Stimulated activated CD8-positive, alpha-beta memory T cell treated with anti-CD3 and anti-CD28 coated beads, Interleukin-7, amount 100 ng/mL, for 4 hours (primary cell): ENCODE measurements at places on chromosomes 6 and 20.

GRCh38 chr6:3389390-3390167 lies 67.3 kb downstream of the SLC22A23 start:
- no peak for DNase-seq

- DNase-seq: no peak
These were observed 51.2 kb upstream of the LYRM2 start for GRCh38 chr6:89689732-89690131.

- DNase-seq: no peak
These were observed 922.8 kb upstream of the MAP3K7 start for GRCh38 chr6:91509711-91510110.

GRCh38 chr20:7392542-7393206 lies 547.6 kb downstream of the HAO1 start:
- no peak for DNase-seq

- DNase-seq: no peak
These were observed 83.0 kb downstream of the BANF2 start for GRCh38 chr20:17782768-17783167.

DNA sequence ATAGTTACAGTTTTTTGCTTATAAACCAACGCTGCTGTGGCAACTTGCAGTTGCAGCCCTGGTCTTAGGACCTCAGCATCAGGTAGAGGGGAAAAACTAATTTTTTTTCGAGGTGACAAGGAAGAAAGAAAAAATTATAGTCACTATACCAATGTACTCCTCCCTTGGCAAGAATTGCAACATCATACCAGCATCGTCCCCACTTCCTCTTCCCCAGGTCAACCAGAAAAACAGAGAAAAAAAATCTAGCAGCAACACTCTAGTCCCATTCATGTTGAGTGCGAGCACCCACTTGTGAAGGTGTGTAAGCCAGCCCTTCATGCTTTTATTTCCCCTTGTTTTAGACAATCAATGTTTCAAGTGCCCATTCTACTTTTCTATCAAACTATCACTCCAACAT lies 13.1 kb upstream of the DCBLD1 start:
- no peak for DNase-seq

- DNase-seq: no peak
These were observed 579.0 kb downstream of the EPHA7 start for GRCh38 chr6:92840246-92840930.

- no peak for DNase-seq
These were observed 7.2 kb downstream of the LPIN3 start for GRCh38 chr20:41347523-41348429.

- DNase-seq: no peak
These were observed 1.5 kb upstream of the SLA2 start for GRCh38 chr20:36647196-36648121.

- DNase-seq: no peak
These were observed 736.9 kb upstream of the MARCKS start for GRCh38 chr6:113120224-113120581.

DNA sequence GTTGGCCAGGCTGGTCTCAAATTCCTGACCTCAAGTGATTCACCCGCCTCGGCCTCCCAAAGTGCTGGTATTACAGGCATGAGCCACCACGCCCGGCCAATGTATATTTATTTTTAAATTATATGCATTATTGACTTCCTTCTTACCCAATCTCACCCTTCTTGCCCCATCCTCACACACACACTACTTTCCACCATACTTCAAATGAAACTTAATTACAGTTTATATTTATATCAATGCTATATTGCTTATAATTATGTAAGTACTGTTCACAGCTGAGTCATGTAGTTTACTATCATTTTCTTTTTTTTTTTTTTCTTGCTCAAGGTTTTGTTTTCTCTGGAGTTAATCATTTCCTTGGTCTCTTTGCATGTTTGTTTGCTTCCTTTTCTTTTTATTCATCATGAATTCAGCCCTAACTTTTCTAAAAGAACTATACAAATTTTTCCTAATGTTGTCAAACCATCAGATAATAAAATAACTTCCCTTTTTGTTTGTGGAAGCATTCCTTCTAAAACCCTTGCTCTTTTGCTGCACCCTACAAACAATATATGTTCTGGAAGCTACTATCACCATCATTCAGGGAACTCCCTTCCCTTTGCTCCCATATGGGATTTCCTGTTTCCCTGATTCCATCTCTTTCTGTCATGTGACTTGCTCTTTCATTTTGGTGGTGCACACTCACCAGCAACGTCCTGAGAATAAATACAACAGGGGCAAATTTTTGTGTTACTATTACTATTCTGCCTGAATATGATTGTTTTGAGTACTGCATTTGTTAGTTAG lies 201.7 kb upstream of the SASH1 start:
- DNase-seq: no peak

GRCh38 chr6:52834481-52834880 lies 6.1 kb downstream of the GSTA5 start:
- DNase-seq: no peak

GRCh38 chr6:31814677-31815024 lies 432 bp downstream of the HSPA1L start:
- no peak for DNase-seq

GRCh38 chr6:2522521-2522920 lies 228.2 kb downstream of the MYLK4 start:
- DNase-seq: no peak

- no peak for DNase-seq
These were observed 6.6 kb downstream of the SMPD2 start for GRCh38 chr6:109447087-109447486.

- no peak for DNase-seq
These were observed 373.2 kb upstream of the MANEA start for GRCh38 chr6:95204178-95204577.

- DNase-seq: no peak
These were observed 677.0 kb upstream of the ID4 start for GRCh38 chr6:19160081-19160730.

GRCh38 chr20:36924167-36925045 lies 27.1 kb downstream of the SAMHD1 start:
- DNase-seq: no peak

DNA sequence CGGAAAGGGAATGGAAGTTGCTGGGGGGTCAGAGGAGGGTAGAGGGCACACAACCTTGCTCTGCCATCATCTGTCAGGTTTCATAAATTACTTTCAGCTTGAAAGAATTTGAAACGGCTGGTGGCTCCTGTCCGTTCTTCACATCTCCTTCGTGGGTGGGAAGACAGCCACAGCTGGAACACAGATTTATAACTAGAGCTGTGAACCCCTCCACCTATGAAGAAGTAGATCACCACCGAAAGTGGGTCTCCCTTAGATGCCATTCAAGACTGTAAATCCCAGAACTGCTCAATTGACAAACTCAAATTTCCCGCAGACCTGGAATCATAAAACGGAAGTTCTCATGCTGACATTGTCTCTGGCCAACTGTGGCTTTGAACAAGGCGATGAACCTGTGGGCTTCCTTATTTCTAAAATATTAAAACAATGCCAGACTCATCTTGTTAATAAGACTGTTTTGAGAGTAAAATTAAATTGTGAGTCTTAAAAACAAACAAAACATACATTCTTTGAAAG lies 65.3 kb downstream of the BTBD3 start:
- no peak for DNase-seq

DNA sequence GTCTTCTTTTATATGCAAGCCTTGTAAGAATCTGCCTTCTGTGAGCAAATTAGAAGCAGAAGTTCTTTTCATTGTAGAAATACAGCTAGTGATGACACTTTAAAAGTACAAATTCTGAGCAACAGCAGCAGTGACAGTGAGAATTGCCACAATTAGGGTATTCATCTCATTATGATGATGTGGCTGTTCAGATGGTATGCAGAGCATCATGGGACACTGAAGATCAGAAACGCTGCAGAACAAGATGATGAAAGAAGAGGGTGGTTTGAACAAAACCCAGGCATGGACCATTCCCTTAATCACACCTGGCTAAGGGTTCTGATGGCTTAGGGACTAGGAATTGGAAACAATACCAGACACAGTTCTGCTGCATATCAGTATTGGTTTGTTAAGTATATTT lies 312.7 kb upstream of the TBX18 start:
- DNase-seq: no peak

- DNase-seq: no peak
These were observed 176.0 kb downstream of the SASH1 start for GRCh38 chr6:148518511-148519156.

DNA sequence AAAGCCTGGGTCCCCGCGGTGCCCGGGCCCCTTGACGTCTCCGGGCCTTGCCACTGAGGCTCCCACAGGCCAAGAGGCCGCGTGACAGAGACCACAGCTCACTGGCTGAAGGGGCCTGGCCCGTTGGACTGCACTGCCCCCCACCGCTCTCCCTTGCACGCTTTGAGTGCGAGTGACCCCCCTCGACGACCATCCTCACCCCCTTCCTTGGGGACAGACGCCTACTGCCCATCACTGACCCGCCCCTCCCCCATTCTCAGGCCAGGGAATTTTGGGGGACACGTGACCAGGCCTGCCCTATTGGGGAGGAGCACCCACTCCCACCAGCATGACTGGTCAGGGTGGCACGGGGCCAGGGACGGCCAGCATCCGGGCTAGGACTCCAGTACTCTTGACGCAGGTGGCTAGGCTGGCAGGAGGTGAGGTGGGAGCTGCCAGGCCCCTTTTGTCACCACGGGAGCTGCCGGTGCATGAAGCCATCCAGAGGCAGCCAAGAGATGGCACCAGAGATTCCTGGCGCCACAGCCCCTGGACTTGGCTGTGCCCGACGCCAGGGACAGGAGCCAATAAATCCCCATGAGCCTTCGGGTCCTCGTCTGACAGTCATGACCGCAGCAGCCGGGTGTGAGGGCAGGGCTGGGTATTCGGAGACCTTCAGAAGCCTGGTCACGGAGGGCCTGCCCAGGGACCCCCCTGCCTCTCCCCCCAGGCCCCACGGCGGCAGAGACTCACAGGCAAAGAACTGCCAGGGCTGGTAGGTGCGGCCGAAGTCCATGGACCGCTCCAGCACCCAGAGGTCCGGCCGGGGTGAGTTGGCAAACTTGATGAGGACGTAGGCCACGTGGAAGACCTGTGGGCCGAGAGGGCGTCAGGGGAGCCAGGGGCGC lies 14.5 kb downstream of the LAMA5 start:
- no peak for DNase-seq

DNA sequence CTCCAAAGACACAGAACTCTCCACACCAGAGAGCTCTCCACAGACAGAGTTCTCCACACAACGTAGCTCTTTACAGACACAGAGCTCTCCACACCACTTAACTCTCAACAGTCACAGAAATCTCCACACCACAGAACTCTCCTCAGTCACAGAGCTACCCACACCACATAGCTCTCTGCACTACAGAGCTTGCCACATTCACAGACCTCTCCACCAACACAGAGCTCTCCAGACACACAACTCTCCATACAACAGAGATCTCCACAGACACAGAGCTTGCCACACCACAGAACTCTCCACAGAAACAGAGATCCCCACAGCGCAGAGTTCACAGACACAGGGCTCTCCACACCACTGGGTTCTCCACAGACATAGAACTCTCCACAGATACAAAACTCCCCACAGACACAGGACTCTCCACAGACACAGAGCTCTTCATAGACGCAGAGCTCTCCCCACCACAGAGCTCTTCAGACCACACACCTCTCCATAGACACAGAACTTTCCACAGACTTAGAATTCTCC lies 52.5 kb downstream of the ERMARD start:
- no peak for DNase-seq

GRCh38 chr6:151546941-151547659 lies 53.3 kb downstream of the CCDC170 start:
- DNase-seq: no peak

DNA sequence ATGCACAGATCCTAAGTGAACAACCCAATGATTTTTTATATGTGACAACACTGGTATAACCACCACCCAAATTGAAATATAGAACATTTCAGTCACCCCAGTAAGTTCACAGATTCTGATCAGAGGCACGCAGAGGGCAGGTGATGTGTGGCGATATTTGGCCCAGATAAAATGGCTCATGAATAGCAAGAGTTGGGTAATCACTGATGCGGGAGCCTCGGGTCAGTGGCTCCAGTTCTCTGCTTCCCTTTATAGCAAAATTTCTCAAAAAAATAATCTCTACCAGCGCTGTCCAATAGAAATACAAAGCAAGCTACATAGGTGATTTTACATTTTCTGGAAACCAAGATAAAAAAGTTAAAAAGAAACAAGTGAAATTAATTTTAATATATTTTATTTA lies 14.9 kb downstream of the GHRH start:
- DNase-seq: no peak

GRCh38 chr6:135268263-135268662 lies 87.2 kb downstream of the MYB start:
- no peak for DNase-seq

DNA sequence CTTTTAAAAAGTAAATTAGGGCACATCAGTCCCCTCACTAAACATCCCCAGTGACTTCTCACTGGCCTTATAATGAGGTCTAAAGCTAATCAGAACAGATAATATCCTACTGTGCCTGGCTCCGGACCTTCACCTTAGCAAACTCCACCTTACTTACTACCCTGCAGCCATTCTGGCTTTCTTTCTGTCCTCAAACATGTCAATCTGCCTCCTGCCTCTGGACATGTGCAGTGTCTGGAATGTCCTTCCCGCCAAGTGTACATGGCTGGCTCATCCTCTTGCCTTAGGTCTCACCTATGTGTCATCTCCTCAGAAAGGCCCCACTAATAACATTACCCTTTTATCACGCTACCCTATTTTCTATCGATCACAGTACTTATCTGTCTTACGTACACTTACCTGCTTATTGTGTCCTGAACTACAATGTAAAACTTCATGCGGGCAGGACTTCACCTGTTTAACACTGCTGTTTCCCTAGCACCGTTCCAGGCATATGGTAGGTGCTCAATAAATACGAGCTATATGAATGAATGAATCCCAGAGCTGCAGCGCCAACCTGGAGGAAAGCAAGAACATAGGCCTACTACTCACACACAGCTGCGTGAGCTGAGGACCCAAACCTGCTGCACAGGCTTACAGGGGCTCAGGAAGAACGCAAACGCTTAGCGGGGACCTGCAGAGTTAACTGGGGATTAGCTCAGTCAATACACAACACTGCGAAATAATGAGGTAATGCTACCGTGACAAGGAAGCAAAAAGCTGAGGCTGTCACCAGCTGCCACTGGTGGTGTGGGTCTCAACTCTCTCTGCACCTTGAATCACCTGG lies 991 bp downstream of the UQCC2 start:
- DNase-seq: no peak
